ENCODE measurements at places on chromosomes 16 and 17. TPM values are rescaled to one million over a fixed set of nuclear protein-coding genes. Genes with fewer than 3 reads are reported as not detected.

DNA sequence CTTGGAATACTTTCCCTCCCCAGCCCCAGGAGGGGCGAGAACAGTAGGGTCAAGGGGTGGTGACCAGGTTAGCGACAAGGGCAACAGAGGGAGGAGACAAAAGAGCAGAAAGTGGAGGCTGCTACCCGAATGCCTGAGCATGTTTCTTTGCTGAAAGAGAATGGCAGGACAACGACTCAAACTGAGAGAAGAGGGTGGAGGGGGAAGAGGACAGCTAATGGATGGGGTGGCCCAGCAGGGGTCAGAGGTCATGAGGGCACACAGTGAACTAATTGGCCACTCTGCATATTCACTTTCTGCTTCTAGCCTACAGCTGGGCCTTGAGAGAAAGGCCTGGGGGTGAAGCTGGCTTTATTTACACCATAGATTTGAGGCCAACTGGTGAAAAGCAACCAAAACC is 19.1 kb upstream of the DDX52 start:
- no peak for DNase-seq

DNA sequence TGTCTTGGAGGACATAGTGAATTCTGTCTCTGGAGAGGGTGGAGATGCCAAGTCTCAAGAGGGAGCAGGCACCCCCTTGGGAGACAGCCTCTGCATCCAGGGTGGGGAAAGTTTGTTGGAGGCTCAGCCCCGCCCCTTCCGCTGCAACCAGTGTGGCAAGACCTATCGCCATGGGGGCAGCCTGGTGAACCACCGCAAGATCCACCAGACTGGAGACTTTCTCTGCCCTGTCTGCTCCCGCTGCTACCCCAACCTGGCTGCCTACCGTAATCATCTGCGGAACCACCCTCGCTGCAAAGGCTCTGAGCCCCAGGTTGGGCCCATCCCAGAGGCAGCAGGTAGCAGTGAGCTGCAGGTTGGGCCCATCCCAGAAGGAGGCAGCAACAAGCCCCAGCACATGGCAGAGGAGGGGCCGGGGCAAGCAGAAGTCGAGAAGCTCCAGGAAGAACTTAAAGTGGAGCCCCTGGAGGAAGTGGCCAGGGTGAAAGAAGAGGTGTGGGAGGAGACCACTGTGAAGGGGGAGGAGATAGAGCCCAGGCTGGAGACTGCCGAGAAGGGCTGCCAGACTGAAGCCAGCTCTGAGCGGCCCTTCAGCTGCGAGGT is 5.2 kb downstream of the ZNF646 start:
- no peak for DNase-seq

DNA sequence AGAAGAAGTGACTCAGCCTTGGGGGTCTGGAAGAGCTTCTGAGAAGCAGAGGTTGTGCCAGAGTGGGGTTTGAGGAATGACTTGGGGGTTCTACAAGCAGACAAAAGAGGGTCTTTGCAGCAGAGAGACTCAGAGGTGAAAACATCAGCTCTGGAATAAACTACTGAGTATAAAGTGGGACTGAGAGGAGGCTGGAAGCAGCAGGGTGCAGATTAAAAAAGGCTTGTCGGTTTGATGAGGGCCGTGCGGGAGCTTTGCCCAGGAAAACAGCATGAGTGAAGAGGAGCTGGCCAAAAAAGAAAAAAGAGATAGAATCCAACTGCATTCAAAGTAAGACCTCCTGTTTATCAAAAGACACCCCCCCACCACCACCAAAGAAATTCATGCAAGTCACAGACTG is 13.1 kb upstream of the ACE start:
- DNase-seq, result no peak

DNA sequence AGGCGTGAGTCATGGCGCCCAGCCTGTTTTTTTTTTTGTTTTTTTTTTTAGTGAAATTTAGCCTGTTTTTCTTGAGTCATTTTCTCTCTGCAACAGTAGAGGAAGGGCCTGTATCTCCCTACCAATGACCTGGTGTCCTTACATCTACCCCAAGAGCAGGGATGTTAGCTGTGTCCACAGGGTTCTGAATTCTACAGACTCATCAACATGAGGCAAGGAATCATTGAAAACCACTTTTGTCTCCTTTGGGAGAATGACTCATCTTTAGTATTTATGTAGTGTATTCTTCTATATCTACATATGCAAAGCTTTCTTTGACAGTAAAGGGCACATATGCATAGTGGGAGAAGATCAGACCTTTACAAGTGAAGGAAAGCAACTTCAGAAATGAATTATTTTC is 105.3 kb downstream of the SPECC1 start:
- DNase-seq, result peak; percentile 58

- no peak for DNase-seq
These were observed 18.8 kb downstream of the MYH10 start for GRCh38 chr17:8611619-8612298.

- no peak for DNase-seq
These were observed 128.1 kb downstream of the AIPL1 start for GRCh38 chr17:6306820-6307219.

Gene IGF2BP1
- total RNA-seq, result 8.6 TPM

Gene FBXL16
- total RNA-seq, result 7.3 TPM

Gene OTOP2
- total RNA-seq, result not detected
